CD4-positive, alpha-beta T cell treated with Interferon alpha-2 for 1 hour (primary cell): ENCODE measurements at places on chromosomes 4 and X.
A peak's percentile ranks its signal among the peaks of the same experiment; 100 is the strongest.

- DNase-seq = peak; percentile 55
These were observed 92.7 kb upstream of the RPL34 start for GRCh38 chr4:108527723-108528122.

DNA sequence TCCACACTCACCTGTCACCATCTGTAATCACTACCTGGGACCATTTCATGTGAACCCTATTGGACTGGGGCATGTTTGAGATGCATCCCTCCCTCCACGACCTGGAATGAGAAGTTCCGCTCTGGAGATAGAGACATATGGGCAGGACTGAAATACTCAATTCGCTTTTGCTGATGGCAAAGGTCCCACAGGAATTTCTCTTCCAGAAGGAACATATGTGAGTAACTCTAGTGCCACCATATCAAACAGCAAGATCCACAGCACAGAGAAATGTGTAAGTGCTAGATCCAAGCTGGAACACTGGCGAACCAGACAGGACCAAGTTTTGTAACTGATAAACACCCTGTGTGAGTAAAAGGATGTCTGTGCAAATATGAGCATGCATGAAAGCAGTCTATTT, 43.9 kb downstream of the SEL1L3 start:
- DNase-seq = no peak

- DNase-seq = no peak
These were observed 40.8 kb downstream of the EVC start for GRCh38 chr4:5751666-5752375.

GRCh38 chrX:73916931-73917667, 354.1 kb downstream of the CHIC1 start:
- no peak for DNase-seq

- no peak for DNase-seq
These were observed 175.5 kb downstream of the WDFY3 start for GRCh38 chr4:84790769-84791565.

- DNase-seq = no peak
These were observed 35.3 kb upstream of the SCRG1 start for GRCh38 chr4:173434231-173434630.

GRCh38 chrX:34632384-34632783, 24.7 kb downstream of the TMEM47 start:
- DNase-seq = no peak

- no peak for DNase-seq
These were observed 53.1 kb downstream of the FAM114A1 start for GRCh38 chr4:38920677-38921076.

- no peak for DNase-seq
These were observed 74.1 kb upstream of the STOX2 start for GRCh38 chr4:183831026-183831446.

- no peak for DNase-seq
These were observed 519.1 kb downstream of the IQCM start for GRCh38 chr4:149296503-149296902.

GRCh38 chr4:153735906-153736461, 23.8 kb downstream of the RNF175 start:
- DNase-seq = no peak
